ENCODE measurements at places on chromosomes 16 and 17.

DNA sequence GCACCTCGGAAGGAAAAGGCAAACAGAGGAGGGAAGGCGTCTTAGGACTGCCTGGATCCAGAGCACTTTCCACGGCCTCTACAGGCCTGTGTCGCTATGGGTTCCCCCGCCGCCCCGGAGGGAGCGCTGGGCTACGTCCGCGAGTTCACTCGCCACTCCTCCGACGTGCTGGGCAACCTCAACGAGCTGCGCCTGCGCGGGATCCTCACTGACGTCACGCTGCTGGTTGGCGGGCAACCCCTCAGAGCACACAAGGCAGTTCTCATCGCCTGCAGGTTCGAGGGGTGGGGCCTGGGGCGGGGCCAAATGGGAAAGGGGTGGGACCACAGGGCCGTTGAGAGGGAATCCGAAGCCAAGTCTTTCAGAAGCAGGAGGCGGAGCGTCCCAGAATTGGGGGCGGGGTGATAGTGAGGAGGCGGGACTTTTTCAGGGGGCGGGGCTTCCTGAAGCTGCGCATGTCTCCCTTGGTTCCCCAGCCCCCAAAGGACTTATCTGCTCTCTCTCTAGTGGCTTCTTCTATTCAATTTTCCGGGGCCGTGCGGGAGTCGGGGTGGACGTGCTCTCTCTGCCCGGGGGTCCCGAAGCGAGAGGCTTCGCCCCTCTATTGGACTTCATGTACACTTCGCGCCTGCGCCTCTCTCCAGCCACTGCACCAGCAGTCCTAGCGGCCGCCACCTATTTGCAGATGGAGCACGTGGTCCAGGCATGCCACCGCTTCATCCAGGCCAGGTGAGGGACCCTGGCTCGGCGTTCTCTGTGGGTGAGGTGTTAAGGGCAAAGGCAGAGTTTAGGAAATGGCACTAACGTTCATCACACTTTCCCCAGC is 939 bp downstream of the BCL6B start:
- H3K4me3 ChIP-seq, result peak overlapping the region; percentile 59
- peaks cover 62% of the 10 kb centered on the region for H3K4me1 ChIP-seq
- peak overlapping the region; percentile 93 for H3K27ac ChIP-seq
- no peaks in the 10 kb centered on the region for H3K36me3 ChIP-seq
- DNase-seq, result peak; percentile 96

DNA sequence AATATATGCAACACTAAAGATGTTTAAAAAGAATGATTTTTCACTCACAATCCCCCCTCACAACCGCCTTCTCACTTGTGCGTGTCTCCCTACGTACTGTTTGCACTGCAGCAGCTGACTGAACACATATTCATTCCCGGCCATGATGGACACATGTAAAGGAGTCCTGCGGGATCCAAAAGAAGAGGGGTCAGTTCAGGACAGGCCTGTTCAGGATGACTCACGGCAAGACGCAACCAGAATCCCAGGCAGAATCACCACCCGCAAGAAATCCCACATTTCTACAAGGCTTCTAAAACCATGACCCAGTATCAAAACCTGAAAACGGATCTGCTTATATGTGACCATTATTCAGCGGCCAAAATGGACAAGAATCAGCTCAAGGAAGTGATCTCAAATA is 52.3 kb downstream of the CYB5D2 start:
- H3K36me3 ChIP-seq, result peaks cover 62% of the 10 kb centered on the region
- no peaks in the 10 kb centered on the region for H3K4me1 ChIP-seq
- no peak overlapping the region for H3K4me3 ChIP-seq
- H3K27ac ChIP-seq, result no peak overlapping the region
- H3K27me3 ChIP-seq, result no peaks in the 10 kb centered on the region
- no peak for DNase-seq

- no peaks in the 10 kb centered on the region for H3K27me3 ChIP-seq
- no peak for DNase-seq
- H3K4me3 ChIP-seq, result no peak overlapping the region
- no peaks in the 10 kb centered on the region for H3K4me1 ChIP-seq
- no peak overlapping the region for H3K27ac ChIP-seq
Measured at GRCh38 chr17:2945299-2945698, 118.1 kb downstream of the OR1D5 start.

GRCh38 chr17:1043601-1044251 is 46.8 kb downstream of the TIMM22 start:
- H3K36me3 ChIP-seq, result peaks cover 31% of the 10 kb centered on the region
- peak overlapping the region; percentile 84 for H3K27ac ChIP-seq
- peak overlapping the region; percentile 27 for H3K4me3 ChIP-seq
- DNase-seq, result peak; percentile 47

DNA sequence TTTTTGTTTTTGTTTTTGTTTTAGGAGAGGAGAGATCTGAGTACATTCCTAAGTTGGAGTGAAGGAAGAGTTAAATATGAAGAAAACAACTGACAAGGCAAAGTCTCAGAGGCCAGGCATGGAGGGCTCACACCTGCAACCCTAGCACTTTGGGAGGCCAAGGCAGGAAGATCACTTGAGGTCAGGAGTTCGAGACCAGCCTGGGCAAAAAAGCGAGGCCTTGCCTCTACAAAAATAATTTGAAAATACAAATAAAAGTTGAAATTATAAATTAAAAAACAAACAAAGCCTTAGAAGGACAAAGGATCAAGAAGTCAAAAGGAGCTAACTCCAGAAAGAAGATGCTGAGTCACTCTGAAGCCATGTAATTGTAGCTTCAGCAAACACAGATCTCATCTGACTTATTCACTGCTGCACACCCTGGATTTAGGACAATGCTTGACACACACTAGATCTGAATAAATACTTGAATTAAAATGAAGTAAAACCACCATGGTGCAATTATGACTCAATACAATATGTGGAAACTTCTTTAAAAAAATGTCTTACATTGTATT is 9.1 kb downstream of the CEP20 start:
- peaks cover 74% of the 10 kb centered on the region for H3K36me3 ChIP-seq
- H3K27ac ChIP-seq, result no peak overlapping the region
- no peaks in the 10 kb centered on the region for H3K27me3 ChIP-seq
- peaks cover 8% of the 10 kb centered on the region for H3K4me1 ChIP-seq

GRCh38 chr17:70608193-70608592 is 438.9 kb downstream of the KCNJ2 start:
- no peak for DNase-seq
- H3K27me3 ChIP-seq, result no peaks in the 10 kb centered on the region
- H3K36me3 ChIP-seq, result no peaks in the 10 kb centered on the region
- H3K4me1 ChIP-seq, result no peaks in the 10 kb centered on the region

DNA sequence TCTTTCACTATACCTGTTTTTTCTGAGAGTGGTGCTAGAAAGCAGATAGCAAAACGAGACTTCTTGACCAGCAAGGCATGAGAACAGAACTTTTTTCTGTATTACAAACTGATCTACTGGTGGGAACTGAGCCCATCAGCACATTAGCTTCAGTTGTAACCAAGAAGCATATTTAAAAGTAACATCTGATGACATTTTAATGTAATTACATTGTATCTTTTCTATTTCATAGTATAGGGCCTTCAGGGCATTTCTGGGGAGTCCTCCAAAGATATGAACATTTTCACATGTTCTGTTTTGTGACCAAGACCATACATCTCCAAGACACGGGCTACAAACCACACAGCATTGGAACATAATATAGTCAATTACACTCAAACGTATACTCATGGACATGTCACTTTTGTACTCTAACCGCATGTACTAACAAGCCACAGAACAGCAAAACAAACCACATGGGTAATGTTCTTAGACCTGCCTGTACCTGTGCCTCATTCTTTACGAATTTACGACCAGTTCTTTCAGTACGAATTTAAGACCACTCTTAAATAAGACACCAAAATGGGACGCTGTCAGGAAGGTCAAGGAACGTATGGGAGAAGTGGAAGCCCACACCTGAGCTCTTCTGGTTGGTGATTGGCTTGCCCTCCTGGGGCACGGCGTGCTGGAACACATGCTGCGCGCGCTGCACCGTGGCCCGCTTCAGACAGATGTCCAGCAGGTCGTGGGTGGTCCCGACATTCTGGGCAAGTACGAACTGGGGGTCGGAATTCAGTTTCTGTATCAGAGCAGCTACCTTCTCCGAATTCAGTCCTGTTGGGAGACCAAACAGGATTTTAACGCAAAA is 825 bp downstream of the BLMH start:
- H3K4me3 ChIP-seq, result peak overlapping the region; percentile 88
- peak; percentile 62 for DNase-seq
- peak overlapping the region; percentile 76 for H3K27ac ChIP-seq
- H3K27me3 ChIP-seq, result no peaks in the 10 kb centered on the region
- H3K36me3 ChIP-seq, result peaks cover 36% of the 10 kb centered on the region

DNA sequence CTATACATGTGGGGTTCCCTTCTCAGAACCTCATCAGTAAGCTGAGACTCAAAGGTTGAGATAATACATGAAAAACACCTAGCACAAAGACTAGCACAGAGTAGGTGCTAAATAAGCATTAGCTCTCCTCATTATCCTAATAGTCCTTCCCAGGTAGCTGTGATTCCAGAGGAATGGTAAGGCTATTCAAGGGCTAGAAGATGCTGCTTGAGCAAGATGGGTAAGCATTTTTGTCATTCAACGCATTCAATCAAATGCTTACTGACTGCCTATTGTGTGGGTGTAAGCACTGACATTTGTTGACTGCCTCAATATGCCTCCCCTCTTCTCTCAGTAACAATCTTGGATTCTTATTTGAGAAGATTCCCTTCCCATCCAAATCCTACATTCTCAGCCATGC is 4.0 kb downstream of the SUPT4H1 start:
- H3K27me3 ChIP-seq, result no peaks in the 10 kb centered on the region
- peaks cover 33% of the 10 kb centered on the region for H3K4me1 ChIP-seq

- H3K27me3 ChIP-seq, result no peaks in the 10 kb centered on the region
- no peak overlapping the region for H3K4me3 ChIP-seq
- no peak for DNase-seq
- H3K4me1 ChIP-seq, result peaks cover 14% of the 10 kb centered on the region
- H3K27ac ChIP-seq, result peak overlapping the region; percentile 84
- peaks cover 2% of the 10 kb centered on the region for H3K36me3 ChIP-seq
Measured at GRCh38 chr17:82204831-82205719, 7.6 kb downstream of the CCDC57 start.

GRCh38 chr16:24853830-24854229 is 8.1 kb downstream of the SLC5A11 start:
- H3K27ac ChIP-seq, result no peak overlapping the region
- no peak overlapping the region for H3K4me3 ChIP-seq
- H3K36me3 ChIP-seq, result no peaks in the 10 kb centered on the region
- no peak for DNase-seq
- peaks cover 6% of the 10 kb centered on the region for H3K4me1 ChIP-seq

- peaks cover 59% of the 10 kb centered on the region for H3K36me3 ChIP-seq
- no peak overlapping the region for H3K4me3 ChIP-seq
- no peak for DNase-seq
- H3K27ac ChIP-seq, result no peak overlapping the region
- H3K4me1 ChIP-seq, result no peaks in the 10 kb centered on the region
- no peaks in the 10 kb centered on the region for H3K27me3 ChIP-seq
Measured at GRCh38 chr17:37450112-37450511, 39.6 kb upstream of the DUSP14 start.

DNA sequence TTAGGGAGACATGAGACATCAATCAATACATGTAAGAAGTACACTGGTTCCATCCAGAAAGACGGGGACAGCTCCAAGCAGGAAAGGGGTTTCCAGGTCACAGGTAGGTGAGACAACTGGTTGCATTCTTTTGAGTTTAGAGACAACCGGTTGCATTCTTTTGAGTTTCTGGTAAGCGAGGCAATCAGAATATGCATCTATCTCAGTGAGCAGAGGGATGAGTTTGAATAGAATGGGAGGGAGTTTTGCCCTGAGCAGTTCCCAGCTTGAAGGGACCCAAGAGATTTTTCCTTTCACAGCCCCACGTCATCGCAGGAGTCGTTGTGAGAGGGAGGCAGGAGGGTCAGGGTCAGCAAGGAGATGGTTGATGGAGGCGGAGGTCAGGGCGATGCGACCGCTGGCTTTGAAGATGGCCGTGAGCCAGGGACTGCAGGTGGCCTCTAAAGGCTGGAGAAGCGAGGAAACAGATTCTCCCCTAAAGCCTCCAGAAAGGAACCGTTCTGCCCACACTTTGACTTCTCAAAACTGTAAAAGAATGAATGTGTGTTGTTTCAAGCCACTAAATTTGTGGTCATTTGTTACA is 36.5 kb downstream of the IRF8 start:
- H3K36me3 ChIP-seq, result no peaks in the 10 kb centered on the region
- DNase-seq, result no peak
- H3K4me1 ChIP-seq, result peaks cover 8% of the 10 kb centered on the region
- H3K27me3 ChIP-seq, result peaks cover 3% of the 10 kb centered on the region
- no peak overlapping the region for H3K4me3 ChIP-seq
- H3K27ac ChIP-seq, result peak overlapping the region; percentile 18

- peaks cover 52% of the 10 kb centered on the region for H3K4me1 ChIP-seq
- no peak for DNase-seq
- H3K27me3 ChIP-seq, result no peaks in the 10 kb centered on the region
- H3K36me3 ChIP-seq, result no peaks in the 10 kb centered on the region
- H3K4me3 ChIP-seq, result no peak overlapping the region
- no peak overlapping the region for H3K27ac ChIP-seq
Measured at GRCh38 chr16:57192720-57193486, 6.8 kb downstream of the RSPRY1 start.

DNA sequence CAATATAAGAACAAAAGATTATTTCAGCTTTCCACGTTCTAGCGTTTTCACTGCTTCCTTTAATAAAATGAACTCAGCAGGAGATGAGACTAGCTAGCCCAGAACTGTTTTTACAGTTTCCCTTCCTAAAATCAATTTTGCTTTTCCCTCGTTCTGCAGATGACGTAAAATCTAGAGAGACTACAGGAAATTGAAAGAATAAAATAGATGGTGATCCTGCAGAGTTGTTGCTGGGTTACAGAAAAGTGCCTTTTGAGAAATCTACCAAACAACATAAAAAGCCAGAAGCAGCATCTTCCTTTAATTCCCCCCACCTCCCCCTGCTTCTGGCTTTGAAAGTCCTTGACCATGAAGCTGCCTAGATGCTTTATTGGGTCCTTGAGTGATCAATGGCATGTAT is 96.8 kb upstream of the CLEC3A start:
- no peak overlapping the region for H3K4me3 ChIP-seq
- no peak for DNase-seq
- H3K27ac ChIP-seq, result no peak overlapping the region
- no peaks in the 10 kb centered on the region for H3K36me3 ChIP-seq
- peaks cover 12% of the 10 kb centered on the region for H3K27me3 ChIP-seq
- no peaks in the 10 kb centered on the region for H3K4me1 ChIP-seq

- no peak for DNase-seq
- H3K27me3 ChIP-seq, result no peaks in the 10 kb centered on the region
- no peaks in the 10 kb centered on the region for H3K4me1 ChIP-seq
- H3K4me3 ChIP-seq, result no peak overlapping the region
- no peaks in the 10 kb centered on the region for H3K36me3 ChIP-seq
Measured at GRCh38 chr17:62100055-62100454, 35.0 kb upstream of the MED13 start.

GRCh38 chr17:67245073-67245693 is at the start of gene HELZ:
Gene HELZ (minus strand): TSS chr17:67245196. CDS start chr17:67218804, 26,392 bp downstream.
- DNase-seq, result peak; percentile 77
- peaks cover 59% of the 10 kb centered on the region for H3K4me1 ChIP-seq
- peaks cover 8% of the 10 kb centered on the region for H3K36me3 ChIP-seq
- no peaks in the 10 kb centered on the region for H3K27me3 ChIP-seq
- H3K27ac ChIP-seq, result peak within 1 kb of the TSS; percentile 93

DNA sequence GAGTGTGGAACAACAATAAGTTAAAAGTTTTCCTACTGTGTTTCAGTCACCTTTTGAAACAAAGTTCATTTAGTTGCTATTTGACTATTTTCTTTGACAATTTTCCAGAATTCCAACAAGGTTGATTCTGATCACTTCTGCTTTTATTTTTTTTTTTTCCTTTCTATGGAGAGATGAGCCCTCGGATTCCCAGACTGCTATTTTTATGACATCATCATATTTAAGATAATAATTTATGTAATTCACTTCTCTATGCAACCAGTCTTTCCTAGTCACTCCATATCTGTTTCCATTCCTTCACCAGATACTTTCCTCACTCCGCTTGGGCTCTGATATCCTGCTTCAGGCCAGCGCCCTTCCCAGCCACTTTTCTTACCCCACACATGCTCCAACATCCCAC is 8.1 kb downstream of the OR4D2 start:
- H3K36me3 ChIP-seq, result no peaks in the 10 kb centered on the region
- H3K27me3 ChIP-seq, result peaks cover 4% of the 10 kb centered on the region
- H3K4me1 ChIP-seq, result no peaks in the 10 kb centered on the region
- H3K4me3 ChIP-seq, result no peak overlapping the region

Measured in lower lobe of right lung (tissue), 2 donors.